ENCODE measurements at places on chromosomes 3 and 15. TPM values are rescaled to one million over a fixed set of nuclear protein-coding genes. Genes with fewer than 3 reads are reported as not detected.

DNA sequence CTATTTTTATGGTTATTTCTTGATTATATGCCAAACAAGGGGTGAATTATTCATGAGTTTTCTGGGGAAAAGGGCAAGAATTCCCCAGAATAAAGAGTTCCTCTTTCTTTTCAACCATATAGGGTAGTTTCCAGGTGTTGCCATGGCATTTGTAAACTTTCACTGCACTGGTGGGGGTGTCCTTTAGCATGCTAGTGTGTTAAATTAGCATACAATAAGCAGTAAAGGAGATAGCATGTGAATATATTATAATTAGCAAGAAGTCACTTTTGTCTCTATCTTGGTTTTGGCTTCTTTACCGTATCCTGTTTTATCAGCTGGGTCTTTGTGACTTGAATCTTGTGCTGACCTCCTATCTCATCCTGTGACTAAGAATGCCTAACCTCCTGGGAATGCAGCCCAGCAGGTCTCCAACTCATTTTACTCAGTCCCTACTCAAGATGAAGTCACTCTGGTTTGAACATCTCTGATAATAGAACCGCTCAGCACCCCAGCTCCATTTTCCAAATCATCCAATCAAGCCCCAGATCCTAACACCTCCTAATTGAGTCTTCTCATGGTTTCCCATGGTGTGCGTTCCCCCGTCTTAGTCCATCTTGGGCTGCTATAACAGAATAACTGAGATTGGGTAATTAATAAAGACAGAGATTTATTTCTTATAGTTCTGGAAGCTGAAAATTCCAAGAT, 3.4 kb upstream of the SELENOT start:
- DNase-seq = peak; percentile 80

DNA sequence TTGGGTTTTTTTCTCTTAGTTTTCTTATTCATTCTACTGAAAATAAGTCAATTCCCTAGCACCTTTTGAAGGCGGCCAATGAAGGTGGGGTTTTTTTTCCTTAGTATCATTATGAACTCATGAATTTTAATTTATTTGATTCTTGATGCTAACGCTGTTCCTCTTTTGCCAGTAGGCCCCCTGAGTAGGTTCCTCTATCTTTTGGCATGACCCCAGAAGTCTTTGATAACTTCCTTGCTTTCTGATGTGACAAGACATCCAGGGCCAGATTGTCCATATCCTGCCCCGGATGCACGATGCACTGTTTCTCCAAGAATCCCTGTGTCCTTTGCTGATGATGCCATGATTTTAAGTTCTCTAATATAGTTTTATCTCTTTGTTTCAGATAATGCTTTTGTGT, 20.6 kb downstream of the LRRK1 start:
- no peak for DNase-seq

GRCh38 chr15:48702569-48703236, 57.2 kb upstream of the FBN1 start:
- DNase-seq = no peak

DNA sequence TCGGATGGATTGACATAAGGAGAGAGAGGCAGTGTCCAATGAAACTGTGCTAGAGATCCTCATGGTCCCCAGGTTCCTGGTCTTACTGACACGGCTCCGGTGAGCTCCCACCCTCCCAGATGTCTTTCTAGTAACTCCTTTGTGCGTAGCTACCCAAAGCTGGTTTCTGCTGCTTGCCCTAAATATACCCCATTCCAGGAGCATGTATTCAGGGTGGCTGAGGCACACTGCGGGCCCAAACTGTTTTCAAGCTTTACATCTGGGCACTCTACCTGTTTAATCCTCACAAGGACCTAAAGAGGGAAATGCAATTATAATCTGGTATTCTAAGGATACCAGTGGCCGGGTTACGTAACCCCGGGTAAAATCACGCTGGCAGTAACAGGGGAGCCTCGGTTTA, 161.2 kb upstream of the NSMCE3 start:
- DNase-seq = no peak

- no peak for DNase-seq
Observed at GRCh38 chr15:68307131-68307928, 29.8 kb downstream of the FEM1B start.

DNA sequence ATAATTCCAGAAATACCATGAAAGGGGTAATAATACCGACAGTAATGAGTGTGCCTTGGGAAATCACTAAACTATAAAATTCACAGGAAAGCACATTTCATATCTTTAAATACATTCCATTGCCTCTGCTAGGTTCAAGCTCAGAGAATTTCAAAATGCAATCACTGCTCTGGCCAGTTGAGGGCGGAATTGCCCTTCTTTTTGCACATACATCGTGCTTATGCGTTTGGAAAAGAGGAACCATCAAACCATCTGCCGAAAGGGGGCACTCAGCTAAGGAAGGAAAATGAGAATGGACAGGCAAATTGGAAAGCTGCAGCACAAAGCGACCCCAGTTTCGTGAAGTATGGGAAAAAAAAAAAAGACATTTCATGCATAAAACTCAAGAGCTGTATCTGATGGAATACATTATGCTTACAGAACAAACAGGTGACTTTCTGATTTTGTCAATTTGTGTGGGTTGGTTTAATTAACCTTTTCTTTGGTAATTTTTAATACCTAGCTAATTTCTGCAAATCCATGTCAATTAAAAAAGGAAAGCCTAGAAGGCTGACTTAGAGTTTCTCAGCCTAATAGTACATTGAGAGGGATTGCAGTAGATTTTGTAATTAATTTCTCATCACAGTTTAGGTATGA, 61.4 kb downstream of the TUSC7 start:
- peak; percentile 82 for DNase-seq

- DNase-seq = no peak
Observed at GRCh38 chr15:88814393-88814792, 11.2 kb downstream of the ACAN start.

- no peak for DNase-seq
Observed at GRCh38 chr3:14633417-14633816, 18.1 kb upstream of the CCDC174 start.

RBP2 gene
- not detected for polyA plus RNA-seq

NPAP1 gene
- polyA plus RNA-seq = not detected

ROPN1 gene
- not detected for polyA plus RNA-seq
